ENCODE measurements at places on chromosomes 2 and 18. TPM values are rescaled to one million over a fixed set of nuclear protein-coding genes. Genes with fewer than 3 reads are reported as not detected.

- H3K4me3 ChIP-seq = no peak overlapping the region
- H3K27ac ChIP-seq = no peak overlapping the region
- H3K4me1 ChIP-seq = peaks cover 14% of the 10 kb centered on the region
- H3K27me3 ChIP-seq = no peaks in the 10 kb centered on the region
- no peaks in the 10 kb centered on the region for H3K36me3 ChIP-seq
These were observed 19.9 kb upstream of the CABYR start for GRCh38 chr18:24118750-24119577.

GRCh38 chr18:32389858-32390257 lies 80.8 kb downstream of the GAREM1 start:
- H3K36me3 ChIP-seq = no peaks in the 10 kb centered on the region
- H3K27me3 ChIP-seq = no peaks in the 10 kb centered on the region
- DNase-seq = peak; percentile 80
- no peak overlapping the region for H3K27ac ChIP-seq

Gene RPRM
- 0.16 TPM for total RNA-seq

DNA sequence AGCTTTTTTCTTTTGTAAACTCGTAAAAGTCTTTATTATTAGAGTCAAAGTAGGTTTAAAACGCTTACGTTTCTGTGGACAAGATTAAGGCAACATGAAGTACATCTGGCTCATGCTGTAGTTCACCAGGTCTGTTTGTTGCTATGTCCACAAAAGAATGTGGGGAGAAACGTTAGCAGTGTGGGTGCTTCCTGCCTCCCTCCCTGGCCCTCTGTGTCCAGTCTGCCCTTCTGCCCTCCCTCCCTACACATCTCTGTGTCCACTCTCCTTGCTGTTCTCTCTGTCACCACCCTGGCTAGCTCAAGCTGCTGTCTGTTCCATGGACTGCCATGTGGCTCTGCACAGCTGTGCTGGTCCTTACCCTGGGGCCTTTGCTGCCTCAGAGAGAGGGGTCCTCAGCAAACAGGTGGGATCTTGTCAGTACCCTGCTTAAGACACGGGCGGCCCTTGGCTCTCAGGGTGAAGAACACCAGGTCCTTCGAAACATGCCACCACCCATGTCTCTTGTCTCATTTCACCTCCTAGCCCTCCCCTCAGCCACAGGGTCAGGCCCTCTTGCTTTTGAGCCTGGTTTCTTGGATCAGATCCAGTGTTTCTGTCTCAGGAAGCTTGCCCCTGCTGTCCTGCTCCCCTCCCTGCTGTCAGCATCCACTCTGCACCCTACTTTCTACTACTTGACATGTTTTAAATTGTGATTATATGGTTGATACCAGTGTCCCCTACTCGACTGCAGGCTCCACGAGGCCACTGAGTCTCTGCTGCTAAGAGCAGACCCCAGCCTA lies 79.2 kb downstream of the LIMS1 start:
- DNase-seq = no peak
- H3K36me3 ChIP-seq = no peaks in the 10 kb centered on the region
- H3K27ac ChIP-seq = no peak overlapping the region
- H3K27me3 ChIP-seq = no peaks in the 10 kb centered on the region
- H3K4me3 ChIP-seq = no peak overlapping the region

GRCh38 chr2:231050018-231050901 lies 6.4 kb upstream of the PSMD1 start:
- H3K27me3 ChIP-seq = no peaks in the 10 kb centered on the region
- peak; percentile 88 for DNase-seq
- no peak overlapping the region for H3K4me3 ChIP-seq
- H3K4me1 ChIP-seq = peaks cover 42% of the 10 kb centered on the region
- no peaks in the 10 kb centered on the region for H3K36me3 ChIP-seq
- H3K27ac ChIP-seq = peak overlapping the region; percentile 78

GRCh38 chr18:23876921-23877320 lies 137.6 kb upstream of the TTC39C start:
- H3K27me3 ChIP-seq = no peaks in the 10 kb centered on the region
- no peak overlapping the region for H3K27ac ChIP-seq
- DNase-seq = no peak
- H3K4me3 ChIP-seq = no peak overlapping the region
- peaks cover 7% of the 10 kb centered on the region for H3K4me1 ChIP-seq
- no peaks in the 10 kb centered on the region for H3K36me3 ChIP-seq

Gene AFG3L2
- 25.1 TPM for total RNA-seq

- H3K4me1 ChIP-seq = no peaks in the 10 kb centered on the region
- peaks cover 4% of the 10 kb centered on the region for H3K36me3 ChIP-seq
- no peak overlapping the region for H3K27ac ChIP-seq
- H3K4me3 ChIP-seq = no peak overlapping the region
- no peak for DNase-seq
- H3K27me3 ChIP-seq = no peaks in the 10 kb centered on the region
These were observed 33.2 kb upstream of the GRHL1 start for GRCh38 chr2:9918275-9918674.

DNA sequence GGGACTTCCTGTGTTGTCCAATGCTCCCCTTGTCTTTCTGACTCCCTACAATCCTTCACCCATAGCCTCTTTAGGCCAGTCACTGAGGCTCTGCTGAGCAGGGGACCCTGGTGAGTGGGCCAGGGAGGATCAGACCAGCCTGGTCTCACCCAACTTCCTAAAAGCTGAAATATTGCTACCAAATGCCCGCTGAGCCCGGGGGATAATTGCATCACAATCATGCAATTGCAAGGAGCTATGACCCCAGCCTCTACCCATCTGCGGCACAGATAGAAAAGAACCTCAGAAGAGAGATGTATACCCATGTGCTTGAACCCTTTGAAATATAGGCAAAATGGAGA lies 3.7 kb upstream of the SP100 start:
- H3K4me3 ChIP-seq = peak overlapping the region; percentile 59
- DNase-seq = no peak
- H3K27ac ChIP-seq = peak overlapping the region; percentile 83
- H3K27me3 ChIP-seq = no peaks in the 10 kb centered on the region

DNA sequence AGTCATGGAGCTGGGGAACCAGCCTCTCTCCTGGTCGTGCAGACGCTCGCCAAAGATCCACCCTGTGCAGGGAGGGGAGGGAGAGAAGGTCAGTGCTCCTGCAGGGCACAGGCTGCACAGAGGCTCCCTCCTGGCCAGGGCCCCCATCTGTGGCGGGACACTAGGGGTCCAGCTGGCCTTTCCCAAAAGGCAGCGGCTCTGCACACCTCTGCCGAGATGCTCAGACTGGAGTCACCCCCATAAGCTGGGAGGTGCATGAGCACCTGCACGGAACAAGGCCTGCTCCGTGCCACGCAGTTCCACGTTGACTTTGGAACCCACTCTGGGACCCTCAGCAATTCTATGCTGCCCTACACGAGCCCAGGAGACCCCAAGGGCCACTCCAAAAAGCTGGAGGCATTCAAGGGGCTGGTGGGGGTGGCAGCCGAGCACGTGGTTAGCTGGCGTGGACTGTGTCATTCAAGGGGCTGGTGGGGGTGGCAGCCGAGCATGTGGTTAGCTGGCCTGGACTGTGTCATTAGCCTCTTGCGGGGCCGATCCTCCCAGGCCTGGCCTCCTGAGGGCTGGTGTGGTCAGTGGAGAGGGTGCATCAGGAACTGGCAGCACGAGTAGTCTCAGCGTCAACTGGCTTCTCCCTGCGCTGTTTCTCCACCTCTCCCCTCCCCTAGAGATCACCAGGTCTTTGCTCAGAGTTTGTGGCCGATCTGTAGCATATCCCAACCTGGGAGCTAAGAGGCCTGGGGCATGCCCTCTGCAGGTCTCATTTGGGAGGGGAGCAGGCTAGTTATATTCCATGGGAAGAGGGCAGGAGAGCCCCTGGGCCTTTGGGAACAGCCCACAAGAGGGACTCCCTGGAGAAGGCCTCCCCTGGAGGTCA lies 9.8 kb downstream of the SNORC start:
- H3K4me1 ChIP-seq = peaks cover 3% of the 10 kb centered on the region
- no peak for DNase-seq
- no peaks in the 10 kb centered on the region for H3K36me3 ChIP-seq
- H3K4me3 ChIP-seq = no peak overlapping the region
- H3K27ac ChIP-seq = no peak overlapping the region

Gene TUBB6
- 21.3 TPM for total RNA-seq

Measured in pancreas (tissue), 10 donors.